GM10248 (cell line): ENCODE measurements at places on chromosomes 6 and 20.

- DNase-seq, result no peak
Measured at GRCh38 chr6:52138284-52138683, 47.9 kb upstream of the IL17A start.

GRCh38 chr6:166029506-166029905 is 138.1 kb downstream of the TBXT start:
- DNase-seq, result no peak

DNA sequence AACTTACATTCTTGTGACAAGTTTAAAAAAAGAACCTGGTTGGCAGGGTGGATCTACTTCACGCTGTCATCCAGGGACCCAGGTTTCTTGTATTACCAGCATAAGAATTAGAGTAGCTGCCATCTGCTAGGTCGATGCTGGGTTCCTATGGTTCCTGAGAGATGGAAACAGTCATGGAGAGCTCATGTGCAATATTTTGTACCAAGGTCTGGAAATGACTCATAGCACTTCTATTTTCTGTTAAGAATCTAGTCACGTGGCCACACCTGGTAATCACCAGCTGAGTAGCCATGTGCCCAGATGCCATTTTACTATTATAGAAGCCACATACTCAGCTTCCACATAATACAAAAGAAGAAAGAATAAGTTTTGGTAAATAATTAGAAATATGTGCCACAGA is 171.3 kb downstream of the CD83 start:
- no peak for DNase-seq

- DNase-seq, result no peak
Measured at GRCh38 chr20:47126709-47127108, 229.8 kb downstream of the ZMYND8 start.

DNA sequence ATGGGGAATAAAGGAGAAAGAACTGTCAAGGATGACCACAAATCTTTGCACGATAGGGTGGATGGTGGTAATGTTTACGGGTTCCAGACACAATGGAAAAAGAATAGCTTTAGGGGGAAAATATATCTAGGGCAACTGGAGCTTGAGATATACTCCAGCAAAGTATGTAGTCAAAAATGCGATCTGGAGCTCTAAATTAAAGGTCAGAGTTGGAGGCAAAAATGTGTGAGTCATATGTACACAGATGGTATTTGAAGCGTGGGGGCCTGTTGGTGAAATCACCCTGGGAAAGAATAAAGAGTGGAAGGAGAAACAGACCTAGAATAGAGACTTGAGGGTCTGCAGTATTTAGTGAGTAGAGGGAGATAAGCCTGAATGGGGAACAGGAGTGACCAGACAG is 633.9 kb upstream of the CHD6 start:
- DNase-seq, result no peak

GRCh38 chr20:39112178-39112743 is 150.1 kb downstream of the DHX35 start:
- DNase-seq, result peak; percentile 77

DNA sequence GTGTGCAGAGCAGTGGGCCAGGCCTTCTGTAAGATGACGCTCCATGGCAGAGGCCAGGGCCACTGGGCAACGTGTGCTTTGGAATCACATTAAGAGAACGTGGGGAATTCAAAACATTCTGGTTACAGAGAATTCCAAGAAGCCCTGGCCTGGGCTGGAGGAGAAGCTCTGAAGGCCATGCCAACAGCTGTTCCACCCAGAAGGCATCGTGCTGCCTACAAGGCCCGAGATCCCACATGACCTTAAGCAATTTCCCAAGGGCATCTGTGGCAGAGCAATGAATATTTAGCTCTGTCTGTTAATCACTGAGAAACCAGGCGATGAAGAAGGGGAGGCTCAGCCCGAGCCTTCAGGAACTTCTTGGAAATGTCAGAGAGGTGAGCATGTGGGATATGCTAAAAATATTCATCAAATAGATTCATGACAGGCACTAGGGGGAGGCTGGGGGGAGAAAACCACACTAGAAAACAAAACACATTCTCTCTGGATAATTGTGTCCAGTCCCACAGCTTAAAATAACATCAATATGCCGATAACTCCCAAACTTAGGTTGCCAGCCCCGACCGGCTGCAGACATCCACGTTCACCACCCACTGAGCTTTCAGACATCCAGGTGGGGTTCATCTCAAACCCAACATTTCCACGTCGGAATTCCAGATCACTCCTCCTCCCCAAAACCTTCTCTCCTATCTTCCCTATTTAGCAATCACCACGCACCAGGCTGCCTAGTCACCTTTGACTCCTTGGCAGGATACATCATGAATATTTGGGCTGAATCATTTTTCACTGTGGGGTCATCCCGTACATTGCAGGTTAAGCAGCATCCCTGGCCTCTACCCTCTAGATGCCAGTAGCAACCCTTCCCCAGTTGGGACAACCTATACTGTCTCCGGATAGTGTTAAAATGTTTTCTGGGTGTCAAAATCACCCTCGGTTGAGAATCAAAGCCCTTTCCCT is 6.6 kb downstream of the SULF2 start:
- no peak for DNase-seq

DNA sequence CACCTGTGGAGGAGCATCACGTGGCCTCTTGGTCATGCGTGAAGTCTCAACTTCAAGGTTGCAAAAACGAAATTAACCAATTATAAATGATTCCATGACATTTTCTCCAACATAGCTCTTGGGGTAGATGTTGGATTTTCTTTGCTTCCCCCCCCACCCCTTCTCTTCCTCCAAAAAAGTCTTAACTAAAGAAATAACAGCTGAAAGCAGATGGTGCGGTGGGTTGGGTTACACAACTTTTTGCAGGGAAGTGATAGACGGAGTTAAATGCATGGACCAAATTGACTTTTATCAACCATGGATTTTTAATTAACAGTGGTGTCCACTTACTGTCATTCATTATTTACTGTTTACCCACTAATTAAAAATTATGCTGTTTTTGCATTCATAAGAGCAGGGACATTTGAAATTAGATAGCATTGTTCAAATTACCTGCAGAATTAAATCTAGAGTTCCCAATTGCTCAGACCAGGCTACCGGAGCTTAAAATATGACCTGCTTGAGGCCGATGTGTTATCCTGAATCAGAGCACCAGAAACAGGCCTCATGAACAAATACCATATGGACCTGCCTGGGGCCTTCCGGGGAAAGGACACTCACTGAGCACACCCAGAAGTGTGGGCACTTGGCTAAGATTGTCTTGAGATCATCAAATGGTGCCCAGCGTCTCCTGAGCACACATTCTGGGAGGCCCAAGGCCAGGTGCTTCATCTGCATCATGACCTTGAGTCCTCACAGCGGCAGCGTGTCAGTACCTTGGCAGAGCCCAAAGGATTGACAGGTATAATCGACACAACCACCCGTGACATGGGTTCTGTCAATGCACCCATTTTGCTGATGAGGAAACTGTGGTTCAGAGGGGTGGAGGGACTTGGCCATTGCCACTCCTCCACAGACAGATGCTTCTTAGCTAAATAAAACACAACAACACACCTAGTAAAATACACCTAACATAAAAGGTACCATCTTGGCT is 41.5 kb downstream of the APCDD1L start:
- DNase-seq, result no peak

DNA sequence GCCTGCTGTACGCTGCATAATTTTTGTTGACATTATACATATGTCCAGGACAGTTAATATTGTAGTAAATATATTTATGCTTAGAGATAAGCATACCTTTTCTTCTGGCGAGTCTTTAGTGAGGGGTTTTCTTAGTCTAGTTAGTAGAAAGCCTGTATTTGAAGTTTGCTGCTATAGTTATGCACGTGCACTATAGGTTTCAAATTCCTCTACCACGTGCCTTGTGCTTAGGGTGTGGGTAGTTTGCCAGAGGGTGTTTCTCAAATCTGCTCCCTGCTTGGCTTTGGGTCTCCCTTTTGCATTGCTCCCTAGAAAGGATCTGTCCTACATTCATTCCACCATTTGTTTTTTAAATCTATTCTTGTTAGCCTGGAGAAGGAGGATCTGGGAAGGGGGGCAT is 181.4 kb upstream of the UFL1 start:
- DNase-seq, result no peak

- peak; percentile 49 for DNase-seq
Measured at GRCh38 chr6:8219352-8219943, 117.1 kb upstream of the EEF1E1 start.

DNA sequence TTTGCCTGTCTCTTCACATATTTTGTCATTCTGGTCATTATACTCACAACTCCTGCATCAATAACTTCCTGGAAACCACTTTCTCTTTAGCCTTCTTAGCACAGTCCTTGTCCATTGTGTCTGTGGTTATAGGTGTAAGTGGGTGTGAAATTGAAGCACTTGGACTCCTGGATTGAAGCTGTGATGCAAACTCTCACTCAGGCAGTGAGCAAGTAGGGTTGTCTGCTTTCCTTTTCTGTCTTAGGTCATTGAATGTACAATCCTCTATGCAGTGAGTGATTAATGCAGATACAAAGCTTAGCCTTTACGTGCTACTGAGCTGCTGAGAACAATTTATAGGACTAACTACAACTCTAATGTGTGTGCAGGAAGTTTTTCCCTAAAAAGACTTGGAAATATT is 54.8 kb downstream of the ADGRB3 start:
- no peak for DNase-seq

DNA sequence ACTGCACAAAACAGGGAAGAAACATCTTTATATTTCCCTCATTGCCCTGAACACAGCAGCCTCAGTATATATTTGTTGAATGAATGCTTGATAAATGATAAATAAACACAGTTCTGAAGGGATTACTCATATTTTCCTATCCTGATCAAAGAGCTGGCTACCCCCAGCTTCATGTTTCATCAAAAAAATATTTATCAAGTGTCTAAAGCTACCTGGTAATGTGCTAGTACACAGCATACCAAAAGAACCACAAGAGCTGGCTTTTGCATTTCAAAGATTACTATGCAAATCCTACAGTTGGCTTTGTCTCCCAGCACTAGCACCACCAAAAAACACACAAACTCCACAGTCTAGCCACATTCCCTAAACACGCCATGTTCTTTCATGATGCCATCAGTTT is 130.0 kb downstream of the BTBD9 start:
- no peak for DNase-seq

GRCh38 chr6:69026715-69027114 is 391.6 kb downstream of the ADGRB3 start:
- DNase-seq, result no peak

DNA sequence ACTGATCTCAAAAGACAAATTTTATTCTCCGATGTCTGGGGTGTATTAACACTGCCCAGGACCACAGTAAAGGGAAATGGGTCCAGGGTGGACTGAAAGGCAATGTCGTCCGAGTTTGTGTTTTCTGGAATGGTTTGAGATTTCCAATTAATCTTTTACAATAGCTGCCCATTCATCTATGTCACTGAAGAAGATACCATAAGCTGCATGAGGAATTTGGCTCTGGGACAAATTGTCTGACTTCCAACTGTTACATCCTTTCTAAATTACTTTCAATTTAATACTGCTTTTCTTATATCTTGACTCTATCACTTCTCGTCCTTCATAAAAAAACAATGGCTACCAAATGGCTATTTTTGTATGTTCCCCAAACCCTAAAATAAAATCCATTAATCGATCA is 130.7 kb upstream of the KCNK16 start:
- no peak for DNase-seq

DNA sequence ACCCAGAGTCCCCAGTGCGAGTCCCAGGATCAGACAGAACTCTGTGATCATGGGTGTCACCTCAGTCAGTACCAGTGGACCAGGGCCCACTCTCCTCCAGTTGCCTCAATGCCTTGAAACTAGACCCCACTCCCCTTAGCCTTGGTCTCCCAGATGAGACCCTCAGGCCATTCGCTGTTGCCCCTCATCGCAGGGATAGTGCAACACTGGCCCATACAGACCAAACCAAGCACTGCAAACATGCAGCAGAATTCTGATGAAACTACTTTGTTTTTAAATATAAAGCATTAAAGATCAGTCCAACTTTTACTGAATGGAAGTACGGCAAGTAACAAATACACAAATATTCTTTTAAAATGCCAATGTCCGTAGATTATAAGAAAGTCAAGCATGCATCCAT is 101.2 kb upstream of the NT5E start:
- no peak for DNase-seq

DNA sequence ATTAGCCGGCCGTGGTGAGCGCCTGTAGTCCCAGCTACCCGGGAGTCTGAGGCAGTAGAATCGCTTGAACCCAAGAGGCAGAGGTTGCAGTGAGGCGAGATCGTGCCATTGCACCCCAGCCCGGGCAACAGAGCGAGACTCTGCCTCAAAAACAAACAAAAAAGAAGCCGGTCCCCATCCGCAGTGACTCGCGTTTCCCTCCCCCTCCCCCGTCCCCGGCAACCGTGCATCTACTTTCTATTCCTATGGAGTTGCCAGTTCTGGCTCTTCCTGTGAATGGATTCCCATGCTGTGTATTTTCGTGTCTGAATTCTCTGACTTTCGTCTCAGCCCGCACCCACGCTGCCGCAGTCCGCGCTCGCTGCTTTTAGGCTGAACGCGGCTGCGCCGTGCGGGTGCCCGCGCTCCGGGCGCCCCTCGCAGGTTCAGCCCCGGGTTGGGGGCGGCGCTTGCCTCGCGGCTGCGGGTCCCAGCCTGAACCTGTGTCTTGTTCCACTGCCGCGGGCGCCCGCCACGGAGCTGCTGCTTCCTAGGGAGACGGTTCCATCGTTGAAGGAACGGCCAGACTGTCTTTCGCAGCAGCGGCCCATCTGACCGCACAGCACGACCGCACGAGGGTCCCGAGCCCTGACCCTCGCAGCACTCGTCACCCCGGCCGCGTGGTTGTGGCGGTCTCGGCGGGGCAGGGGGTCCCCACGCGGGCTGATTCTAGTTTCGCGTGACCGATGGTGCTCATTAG is 1.1 kb upstream of the MRGBP start:
- DNase-seq, result no peak

GRCh38 chr6:166877906-166878305 is 78.4 kb downstream of the RNASET2 start:
- no peak for DNase-seq

GRCh38 chr20:44803383-44803941 is 6.9 kb downstream of the RIMS4 start:
- DNase-seq, result no peak

- DNase-seq, result no peak
Measured at GRCh38 chr20:45036044-45036755, 64.7 kb downstream of the KCNS1 start.

DNA sequence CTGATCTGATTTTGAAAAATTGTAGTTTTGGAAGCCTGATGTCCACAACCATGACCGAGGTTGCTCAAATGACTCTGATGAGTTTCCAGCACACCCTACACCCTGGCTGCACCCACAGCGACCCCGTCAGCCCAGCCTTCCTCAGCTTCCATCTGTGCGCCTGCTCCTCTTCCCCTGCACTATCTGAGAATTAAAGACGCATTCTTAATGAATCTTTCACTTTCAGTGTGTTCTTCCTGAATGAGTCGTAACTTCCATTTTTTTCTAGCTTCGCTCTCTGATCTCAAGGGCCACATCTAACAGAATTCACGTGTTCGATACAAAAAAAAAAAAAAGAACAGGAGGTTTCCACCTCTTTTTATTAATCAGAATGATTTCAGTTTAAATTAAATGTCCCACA is 21.3 kb upstream of the RREB1 start:
- peak; percentile 58 for DNase-seq

GRCh38 chr6:17381424-17382147 is 11.8 kb upstream of the CAP2 start:
- no peak for DNase-seq

GRCh38 chr6:117666881-117667280 is 8.4 kb upstream of the NUS1 start:
- no peak for DNase-seq

- no peak for DNase-seq
Measured at GRCh38 chr6:28922004-28922820, 1.6 kb downstream of the TRIM27 start.

- DNase-seq, result no peak
Measured at GRCh38 chr20:63923651-63924050, 28.7 kb downstream of the DNAJC5 start.

GRCh38 chr6:145809785-145810184 is 4.8 kb downstream of the FBXO30 start:
- no peak for DNase-seq
